Prostate gland (tissue), 2 donors: ENCODE measurements at places on chromosomes 4 and X.

GRCh38 chr4:24476282-24476681, 108.1 kb downstream of the DHX15 start:
- DNase-seq: no peak

DNA sequence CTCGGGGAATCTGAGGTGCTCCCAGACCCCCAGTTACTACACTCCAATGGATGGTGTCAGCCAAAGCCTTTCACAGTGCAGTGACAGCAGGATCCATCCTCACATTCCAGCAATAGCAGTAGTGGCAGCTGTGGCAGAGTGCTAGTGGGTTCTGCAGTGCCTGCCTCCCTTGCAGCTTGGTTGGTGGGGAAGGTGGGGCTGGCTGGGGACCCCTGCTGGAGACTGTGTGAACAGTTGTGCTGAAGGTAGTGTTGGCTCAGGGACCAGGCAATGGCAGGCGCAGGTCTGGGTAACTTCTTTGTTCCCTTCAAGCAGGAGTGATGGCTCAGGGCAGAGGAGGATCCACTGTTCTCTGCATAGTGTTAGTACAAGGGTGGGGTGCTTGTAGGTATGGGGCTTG, 343.7 kb upstream of the TRAM1L1 start:
- no peak for DNase-seq

- no peak for DNase-seq
These were observed 208.7 kb upstream of the KLF3 start for GRCh38 chr4:38455092-38455862.

DNA sequence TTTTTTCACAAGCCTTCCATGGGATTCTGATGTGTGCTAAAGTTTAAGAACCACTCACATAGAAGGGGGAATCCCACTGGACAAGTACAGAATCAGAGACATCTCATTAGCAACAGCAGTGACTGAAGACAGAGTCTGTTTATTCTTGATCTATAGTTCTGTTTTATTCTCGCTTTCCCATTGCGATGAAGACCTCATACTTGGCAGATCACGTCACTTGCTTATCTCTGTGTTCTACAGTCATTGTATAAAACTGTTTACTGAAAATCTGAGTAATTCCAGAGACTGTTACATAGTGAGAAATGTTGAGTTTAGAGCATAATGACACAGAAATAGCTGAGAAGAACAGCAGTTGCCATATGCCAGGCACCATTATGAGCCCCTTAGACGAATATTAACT, 185.5 kb downstream of the PTTG2 start:
- DNase-seq: no peak

DNA sequence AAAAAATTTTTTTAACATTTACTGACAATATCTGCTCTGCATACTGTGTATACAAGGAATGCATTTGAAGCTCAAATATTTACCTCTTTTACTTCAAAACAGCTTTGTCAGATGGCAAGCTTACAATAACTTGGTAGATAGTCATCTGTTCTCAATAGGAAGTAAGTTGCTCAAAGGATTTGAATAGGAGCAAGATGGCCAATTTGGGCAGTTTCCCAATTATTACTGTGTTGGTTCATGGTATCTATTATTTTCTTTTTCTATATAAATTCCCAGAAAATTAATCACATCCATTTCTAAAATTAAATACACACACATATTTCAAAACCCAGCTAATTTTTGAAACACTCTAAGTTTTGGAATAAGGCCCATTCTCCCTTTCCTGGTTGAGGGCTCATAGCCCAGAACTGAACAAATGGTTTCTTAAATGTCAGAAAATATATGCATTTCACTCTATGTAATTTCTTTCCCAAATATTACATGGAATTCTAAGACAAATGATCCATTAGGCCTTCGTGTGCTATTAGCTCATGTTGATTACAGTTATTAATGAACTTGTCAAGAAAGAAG, 60.2 kb upstream of the BLTP1 start:
- DNase-seq: no peak

- no peak for DNase-seq
These were observed 1.5 kb upstream of the PTCHD1 start for GRCh38 chrX:23332888-23333821.

GRCh38 chr4:182212211-182212761, 30.9 kb upstream of the TENM3 start:
- DNase-seq: no peak

GRCh38 chrX:49934148-49934547, 11.8 kb downstream of the CLCN5 start:
- DNase-seq: no peak

DNA sequence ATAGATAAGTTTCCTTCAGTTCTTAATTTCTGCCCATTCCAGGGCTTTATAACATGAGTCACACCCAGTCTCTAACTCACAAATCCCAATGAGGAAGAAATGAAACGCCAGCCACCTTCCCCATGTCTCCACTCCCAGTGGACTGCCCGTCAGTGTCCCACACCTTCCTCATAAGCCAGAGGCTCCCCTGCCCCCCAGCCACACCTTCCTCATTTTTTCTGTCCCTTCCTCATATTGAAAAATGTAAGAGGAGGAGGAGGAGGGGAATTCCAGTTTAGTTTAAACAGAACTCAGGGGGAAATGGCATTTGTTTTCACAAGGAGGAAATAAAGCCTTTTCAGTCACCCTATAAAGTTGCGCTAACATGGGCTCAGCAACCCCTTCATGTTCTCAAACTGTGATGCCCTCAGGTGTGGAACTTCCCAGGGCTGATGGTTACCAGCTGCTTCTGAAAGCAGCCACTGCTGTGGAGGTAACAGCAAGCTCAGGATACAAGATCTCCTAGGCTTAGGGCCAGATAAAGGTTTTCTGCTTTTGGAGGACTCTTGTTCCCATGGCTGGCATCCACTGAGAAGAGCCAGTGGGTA, 97.8 kb downstream of the PARM1 start:
- DNase-seq: no peak

- DNase-seq: no peak
These were observed 68.5 kb upstream of the TMEM164 start for GRCh38 chrX:109934434-109934833.

- DNase-seq: no peak
These were observed 135.2 kb upstream of the RASGEF1B start for GRCh38 chr4:81606801-81607501.

DNA sequence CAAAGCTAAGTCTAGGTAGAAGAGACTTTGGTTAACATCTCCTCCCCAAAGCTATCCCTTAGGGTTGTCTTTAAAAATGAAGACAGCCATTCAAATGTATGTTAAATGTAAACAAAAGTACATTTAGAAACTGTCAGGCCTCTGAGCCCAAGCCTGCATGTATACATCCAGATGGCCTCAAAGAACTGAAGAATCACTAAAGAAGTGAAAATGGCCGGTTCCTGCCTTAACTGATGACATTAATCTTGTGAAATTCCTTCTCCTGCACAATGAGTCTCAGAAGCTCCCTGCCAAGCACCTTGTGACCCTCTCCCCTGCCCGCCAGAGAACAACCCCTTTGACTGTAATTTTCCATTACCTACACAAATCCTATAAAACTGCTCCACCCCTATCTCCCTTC, 377.9 kb downstream of the FAM133A start:
- DNase-seq: no peak

DNA sequence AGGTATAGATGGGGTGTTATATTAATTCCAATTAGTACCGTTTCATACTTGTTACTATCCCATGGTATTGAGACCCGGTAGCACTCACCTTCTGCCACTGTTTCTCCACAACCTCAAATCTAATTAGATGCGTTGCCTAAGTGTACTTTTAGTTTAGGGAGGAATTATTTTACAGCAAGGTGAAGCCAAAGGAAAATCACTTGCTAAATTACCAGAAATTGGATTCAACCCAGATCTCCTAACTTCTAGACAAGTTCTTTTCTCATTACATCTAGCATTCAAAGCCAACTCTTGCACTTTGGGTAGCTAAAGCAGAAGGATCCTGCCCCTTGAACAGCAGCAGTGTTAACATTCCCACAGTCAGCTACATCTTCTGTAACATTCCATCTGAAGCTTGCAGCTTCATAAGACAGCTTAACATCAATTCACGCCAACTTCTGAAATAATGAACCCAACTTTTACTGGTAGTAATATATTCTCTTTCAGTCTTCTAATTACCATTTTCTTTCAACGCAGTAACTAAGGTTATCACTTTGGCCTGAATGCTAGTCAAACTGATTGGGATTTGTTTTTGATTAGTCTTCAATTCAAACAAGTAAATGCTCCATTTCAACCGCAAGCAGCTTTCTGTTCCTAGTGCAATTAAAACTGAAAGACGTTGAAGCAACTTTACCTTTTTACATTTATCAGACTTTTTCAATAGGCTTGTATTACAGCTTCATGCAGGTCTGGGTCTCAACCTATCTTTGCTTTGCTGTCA, 934 bp upstream of the SEC31A start:
- DNase-seq: no peak

DNA sequence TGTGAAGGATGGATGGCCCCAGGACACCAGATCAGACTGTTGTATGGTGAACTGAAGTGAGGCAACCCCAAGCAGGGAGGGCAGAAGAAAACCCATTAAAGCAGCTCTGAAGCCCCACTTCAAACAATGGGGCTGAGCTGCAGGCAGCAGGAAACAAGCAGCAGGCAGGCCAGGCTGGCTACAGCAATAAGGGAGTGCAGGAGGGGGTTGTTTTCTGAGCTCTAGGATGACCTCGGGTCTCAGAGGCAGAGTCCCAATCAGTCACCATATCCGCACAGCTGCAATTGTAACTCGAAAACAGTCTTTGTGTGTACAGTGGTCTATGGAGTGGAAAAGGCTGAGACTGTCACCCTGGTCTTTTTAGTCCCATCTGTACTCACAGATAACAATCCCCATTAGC, 90.4 kb downstream of the COL4A6 start:
- no peak for DNase-seq

DNA sequence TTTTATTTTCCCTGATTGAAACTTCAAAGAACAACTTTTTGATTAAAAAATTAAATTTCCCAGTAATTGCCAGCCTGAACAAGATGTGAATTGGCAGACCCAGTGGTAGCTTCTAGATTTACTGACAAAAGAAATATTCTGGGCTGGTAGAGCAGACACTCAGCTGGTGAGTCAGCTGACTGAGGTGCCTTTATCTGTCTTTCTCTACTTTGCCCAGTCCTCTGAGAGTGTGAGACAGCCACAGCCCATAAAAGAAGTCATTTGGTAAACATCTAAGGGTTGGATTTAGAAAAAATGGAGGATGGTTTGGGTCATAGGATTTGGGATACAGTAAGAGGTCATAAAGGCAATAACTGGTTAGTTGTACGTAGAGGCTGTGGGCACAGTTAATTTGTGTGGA, 54.5 kb downstream of the CCSER1 start:
- no peak for DNase-seq

GRCh38 chr4:7621252-7622035, 186.7 kb upstream of the PSAPL1 start:
- no peak for DNase-seq

GRCh38 chr4:176708771-176709311, 83.9 kb downstream of the VEGFC start:
- DNase-seq: no peak

DNA sequence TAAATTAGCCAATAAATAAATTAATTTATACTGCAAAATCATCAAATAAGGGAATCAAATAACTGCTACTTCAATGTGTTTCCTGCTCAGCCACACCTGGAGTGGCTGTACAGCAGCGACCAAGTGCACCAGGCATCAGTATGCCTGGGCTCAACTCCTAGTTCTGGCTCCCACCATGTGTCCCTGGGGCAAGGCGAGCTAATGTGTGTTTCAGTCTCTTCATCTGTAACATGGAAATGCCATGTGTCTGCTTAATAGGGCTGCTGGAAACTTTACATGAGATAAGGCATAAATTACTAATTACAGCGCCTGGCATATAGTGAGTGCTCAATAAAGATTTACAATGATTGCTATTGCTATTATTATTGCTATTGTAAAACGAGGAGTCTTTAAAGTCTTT, 109.1 kb upstream of the PDLIM3 start:
- no peak for DNase-seq

- no peak for DNase-seq
These were observed 48.6 kb downstream of the SMARCAD1 start for GRCh38 chr4:94256144-94256783.

DNA sequence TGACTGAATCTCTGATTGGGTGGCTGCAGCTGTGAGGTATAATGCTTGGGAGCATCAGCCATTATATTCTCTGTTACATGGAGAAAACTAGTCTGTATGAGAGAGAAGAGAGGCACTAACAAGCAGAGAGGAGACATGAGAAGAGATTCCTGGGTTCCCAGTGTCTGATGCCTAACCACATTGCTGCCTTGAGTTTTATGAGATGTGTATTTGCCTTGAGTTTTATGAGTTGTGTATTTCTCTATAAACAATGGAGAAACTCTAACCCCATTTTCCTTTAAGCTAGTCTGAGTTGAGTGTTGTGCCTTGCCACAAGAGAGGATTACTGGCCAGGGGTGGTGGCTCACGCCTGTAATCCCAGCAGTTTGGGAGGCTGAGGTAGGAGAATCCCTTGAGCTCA, 208.1 kb downstream of the BCOR start:
- no peak for DNase-seq

GRCh38 chrX:106331606-106332005, 163.5 kb downstream of the PWWP3B start:
- no peak for DNase-seq

DNA sequence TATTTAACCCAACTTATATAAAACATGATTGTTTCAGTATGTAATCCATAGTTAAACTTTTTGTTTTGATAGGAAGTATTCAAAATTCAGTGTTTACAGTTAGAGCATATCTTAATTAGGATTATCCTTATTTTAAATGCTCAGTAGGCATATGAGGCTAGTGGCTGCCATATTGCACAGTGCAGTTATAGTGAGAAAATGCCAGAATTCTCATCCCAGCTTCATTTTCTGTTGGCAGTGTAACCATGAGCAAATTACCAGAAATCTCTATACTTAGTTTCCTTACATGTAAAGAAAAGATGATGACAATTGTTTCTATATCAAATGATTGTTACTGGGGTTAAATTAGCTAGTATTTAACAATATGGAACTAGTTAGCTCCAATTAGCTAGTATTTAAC, 265.8 kb downstream of the ARAP2 start:
- DNase-seq: no peak

GRCh38 chrX:86887341-86887740, 630.3 kb upstream of the KLHL4 start:
- DNase-seq: no peak

DNA sequence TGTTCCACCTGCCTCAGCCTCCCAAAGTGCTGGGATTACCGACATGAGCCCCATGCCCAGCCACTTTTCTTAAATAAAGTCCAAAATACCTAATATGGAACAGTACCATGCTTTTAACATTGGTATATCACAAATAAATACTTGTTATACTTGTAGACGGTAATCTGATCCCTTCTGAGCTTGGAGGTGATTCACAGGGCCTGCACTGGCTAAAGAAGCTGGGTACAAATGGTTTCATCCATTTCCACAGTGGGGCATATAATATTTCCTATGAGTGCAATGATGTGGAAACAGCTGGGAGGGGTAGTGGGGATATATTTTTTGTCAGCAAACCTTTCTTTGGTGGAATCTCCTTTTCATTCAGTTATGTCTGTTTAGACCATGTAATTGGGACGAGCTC, 35.8 kb downstream of the PLK4 start:
- no peak for DNase-seq

GRCh38 chr4:153645183-153645582, 38.9 kb upstream of the TLR2 start:
- DNase-seq: no peak
